EH (cell line): ENCODE measurements at places on chromosomes 2 and 18.
A peak's percentile ranks its signal among the peaks of the same experiment; 100 is the strongest.

- DNase-seq = no peak
These were observed 8.6 kb upstream of the SEH1L start for GRCh38 chr18:12939162-12939561.

- no peak for DNase-seq
These were observed 30.3 kb downstream of the ZNF532 start for GRCh38 chr18:58894930-58895329.

DNA sequence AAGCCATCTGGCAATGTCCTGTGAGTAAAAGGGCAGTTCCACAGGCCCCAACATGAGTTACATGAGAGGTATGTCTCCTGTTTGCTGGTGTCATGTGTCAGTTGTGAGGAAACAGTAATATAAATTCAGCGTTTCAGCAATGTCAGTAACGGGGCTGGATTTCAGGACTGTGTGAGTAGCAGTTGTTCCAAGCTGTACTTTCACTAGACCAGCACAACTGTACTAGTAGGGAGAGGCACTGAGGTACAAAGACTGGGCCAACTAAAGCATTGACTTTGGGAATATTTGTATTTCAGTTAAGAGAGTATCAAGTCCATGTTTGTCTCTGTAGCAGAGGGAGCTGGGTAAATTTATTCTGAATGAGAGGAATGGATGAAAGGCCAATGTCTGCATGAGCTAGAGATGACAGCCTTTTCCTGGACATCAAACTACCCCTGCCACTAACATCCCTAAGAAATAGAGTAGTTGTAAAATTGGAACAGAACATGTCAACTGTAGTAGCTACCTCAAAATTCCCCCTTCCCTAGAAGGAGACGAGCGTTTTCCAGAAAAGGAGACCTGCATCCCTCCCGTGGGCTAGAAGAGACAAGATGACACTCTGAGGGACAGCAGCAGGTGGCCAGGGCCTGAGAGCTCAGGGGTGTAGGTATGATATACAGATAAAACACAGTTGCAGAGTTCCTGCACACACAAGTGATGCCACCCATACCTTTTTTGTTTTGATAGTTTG, 24.4 kb downstream of the EIF4E2 start:
- peak; percentile 70 for DNase-seq

DNA sequence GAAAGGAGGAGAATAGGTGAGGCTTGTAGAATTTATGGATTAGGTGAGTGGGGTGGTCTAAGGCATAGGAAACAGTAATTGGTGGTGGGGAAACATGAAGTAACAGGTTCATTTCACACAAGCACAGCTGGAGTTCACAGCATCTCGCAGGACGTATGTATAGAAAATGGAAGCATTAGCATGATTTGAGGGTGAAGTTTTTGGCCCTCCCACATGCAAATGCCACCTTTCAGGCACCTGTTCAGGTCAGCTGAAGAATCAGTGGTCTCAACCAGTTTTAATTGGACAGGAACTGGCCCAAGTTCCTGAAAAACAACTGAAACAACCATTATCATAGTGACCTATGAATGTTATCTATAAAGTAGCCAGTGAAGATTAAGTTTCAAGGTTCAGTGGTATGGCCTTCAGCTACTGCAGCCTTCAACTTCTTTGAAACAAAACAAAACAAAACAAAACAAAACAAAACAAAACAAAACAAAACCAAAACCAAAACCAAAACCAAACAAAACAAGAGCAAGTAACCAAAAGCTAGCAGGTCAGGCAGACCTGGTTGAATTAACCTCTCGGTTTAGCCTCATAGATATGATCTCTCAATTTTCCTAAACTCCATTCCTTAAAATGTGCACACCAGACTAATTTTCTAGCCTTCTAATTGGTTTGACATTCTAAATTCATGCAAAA, 102.1 kb upstream of the SPHKAP start:
- DNase-seq = no peak

DNA sequence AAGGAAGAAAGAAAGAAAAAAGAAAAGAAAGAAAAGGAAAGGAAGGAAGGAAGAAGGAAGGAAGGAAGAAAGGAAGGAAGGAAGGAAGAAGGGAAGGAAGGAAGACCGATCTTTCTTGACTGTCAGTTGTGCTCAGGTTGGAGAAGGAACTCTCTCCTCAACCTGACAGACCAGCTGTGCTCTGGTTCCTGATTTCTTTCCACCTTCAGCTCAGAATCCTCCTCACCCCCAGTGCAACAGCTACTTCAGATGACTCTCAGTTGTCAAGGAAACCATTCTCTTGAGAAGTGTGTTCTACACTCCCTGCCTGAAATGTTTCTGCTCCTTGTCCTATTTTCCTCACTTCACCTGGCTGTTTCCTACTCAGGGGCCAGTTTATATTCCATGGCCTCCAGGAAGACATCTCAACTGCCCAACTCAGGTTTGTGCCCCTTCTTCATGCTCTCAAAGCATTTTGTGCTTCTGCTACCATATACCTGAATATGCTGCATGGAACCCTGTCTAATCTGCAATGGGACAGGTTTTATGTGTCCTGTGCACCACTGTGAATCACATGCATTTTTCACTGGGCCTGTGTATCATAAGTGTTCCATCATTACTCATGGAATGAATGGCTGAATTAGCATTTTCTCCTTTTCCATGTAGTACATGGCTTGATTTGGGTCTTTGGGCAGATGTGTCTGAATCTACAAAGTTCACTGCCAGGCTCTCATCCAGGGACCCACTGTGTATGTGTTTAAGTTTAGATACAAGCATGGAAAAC, 32.8 kb upstream of the DOCK10 start:
- DNase-seq = peak; percentile 30

DNA sequence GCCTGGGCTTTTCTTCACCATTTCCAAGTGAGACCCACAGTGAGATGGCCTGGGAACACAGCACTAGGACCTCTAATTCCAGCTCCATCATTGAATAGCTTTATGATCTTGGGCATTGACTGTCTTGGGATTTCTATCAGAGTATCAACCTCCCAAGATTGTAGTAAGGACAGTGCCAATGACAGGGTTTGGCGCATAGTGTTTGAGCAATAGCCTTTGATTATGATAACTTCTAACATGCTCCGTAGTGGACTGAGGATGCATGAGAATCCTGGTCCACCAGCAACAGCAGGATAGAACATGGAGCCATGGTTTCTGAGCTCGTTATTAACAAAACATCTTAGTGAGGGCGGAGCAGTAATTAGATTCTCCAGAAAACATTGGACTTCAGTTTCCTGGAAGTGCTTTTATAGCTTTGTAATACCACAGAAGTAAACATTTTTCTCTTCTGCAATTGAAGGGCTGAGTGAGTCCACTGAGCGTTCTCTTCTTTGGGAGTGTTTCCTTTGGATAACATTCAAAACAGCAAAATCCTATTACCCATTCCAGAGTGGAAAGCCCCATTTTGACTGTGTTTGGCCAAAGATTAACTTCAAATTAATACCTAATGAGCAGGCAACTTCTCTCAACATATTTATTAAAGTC, 63.7 kb downstream of the IL1R2 start:
- DNase-seq = peak; percentile 84

DNA sequence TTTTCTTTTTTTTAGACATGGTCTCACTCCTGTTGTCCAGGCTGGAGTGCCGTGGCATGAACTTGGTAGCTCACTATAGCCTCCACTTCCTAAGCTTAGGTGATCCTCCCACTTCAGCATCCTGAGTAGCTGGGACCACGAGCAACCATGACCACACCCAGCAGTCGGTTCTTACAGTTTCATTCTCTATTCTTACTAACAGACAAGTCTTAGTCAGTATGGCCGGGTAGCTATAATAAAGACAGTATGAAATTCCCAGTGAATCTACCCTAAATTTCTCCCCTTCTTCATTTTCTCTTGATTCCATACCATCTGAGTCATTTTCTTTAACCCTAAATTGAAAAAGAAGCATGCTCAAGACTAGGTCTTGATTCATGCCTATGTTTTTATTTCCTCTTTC, 775.3 kb upstream of the NRXN1 start:
- no peak for DNase-seq

DNA sequence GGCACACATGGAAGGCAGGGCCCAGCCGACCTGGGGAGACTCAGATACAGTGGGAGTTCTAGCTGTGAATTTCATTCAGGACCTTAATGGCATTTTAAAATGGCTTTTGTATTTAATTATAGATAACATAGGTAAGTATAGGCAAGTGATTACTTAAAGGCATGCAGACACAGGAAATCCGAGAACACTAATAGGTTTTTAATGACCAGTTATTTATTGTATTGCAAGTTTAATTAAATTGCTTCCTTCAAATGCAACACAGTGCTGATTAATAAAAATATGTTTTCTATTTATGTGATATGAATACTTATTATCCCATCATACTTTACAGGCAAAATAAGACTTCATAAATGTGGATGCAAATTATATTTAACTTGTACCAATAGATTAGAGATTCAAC, 19.7 kb upstream of the SH3RF3 start:
- DNase-seq = no peak

- no peak for DNase-seq
These were observed 96.4 kb upstream of the NOL4 start for GRCh38 chr18:34321066-34321465.

DNA sequence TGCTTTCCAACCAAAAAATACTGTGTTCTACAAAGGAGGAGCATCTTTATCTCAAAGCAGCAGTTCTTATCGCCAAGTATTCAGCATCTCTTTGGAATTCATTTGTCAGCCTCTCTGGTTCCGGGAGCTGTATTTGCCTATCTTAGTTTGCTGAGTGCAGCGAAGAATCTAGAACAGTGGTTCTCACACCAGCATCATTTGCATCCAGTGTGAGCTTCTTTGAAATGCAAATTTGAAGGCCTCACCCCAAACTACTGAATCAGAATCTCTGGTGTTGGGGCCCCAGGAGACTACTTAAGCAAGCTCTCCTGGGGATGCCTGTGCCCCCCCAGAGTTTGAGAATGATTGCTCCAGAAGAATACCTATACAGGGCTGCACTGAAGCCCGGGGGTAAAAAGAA, 1.5 kb upstream of the PTPN2 start:
- DNase-seq = no peak

- DNase-seq = peak; percentile 97
These were observed 42.1 kb upstream of the EHBP1 start for GRCh38 chr2:62663411-62663810.

DNA sequence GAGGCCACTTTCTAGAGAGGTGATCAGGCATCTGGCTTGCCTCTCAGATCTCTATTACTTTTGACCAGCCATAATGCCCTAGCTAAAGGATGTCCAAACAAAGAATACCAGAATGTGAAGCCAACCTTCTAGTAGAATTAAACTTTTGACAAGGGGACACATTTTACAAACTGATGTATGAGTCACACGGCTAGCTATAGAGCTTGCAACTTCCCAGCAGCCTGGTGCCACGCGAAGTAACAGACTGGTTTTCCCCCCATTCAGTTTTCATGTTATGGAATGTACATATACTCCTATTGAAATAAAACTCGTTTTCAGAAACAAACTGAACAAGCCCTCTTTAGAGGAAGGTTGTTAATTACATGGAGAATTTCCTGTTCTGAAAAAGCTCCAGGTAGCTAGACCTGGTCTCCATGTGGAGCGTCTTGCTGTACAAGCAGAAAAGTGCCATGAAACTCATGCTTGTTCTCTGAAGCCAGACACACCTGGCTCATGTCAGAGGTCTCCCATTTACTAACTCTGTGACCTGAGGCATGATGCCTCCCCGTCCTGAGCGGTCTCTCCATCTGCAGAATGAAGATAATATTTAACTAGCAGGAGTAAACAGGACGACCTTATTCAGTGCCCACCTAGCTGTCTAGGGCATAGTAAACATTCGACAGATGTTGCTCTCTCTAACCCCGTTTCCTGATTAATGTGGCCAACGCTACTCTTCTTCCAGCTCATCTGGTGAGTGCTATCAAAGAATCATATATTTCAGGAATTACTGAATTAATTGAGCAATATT, 81.5 kb upstream of the MAP3K20 start:
- DNase-seq = no peak
